ENCODE measurements at places on chromosomes 16 and 17. TPM values are rescaled to one million over a fixed set of nuclear protein-coding genes. Genes with fewer than 3 reads are reported as not detected.

The POLR3K gene
- 16.0 TPM for total RNA-seq

The SEPTIN12 gene
- not detected for total RNA-seq

The DNAAF1 gene
- total RNA-seq: 0.17 TPM

The SLC35G6 gene
- not detected for total RNA-seq

The NPIPA7 gene
- 2.5 TPM for total RNA-seq

The PRSS22 gene
- total RNA-seq: 12.3 TPM

The PIMREG gene
- total RNA-seq: 0.83 TPM

The MYH2 gene
- not detected for total RNA-seq

The TLCD1 gene
- total RNA-seq: 4.7 TPM

The SCARF1 gene
- 0.83 TPM for total RNA-seq

The UTS2R gene
- not detected for total RNA-seq

The NMRAL1 gene
- total RNA-seq: 62.8 TPM

The ICAM2 gene
- total RNA-seq: not detected

The FOXN1 gene
- not detected for total RNA-seq

The ATP2C2 gene
- not detected for total RNA-seq

The ZNF764 gene
- total RNA-seq: 6.6 TPM

The SCN4A gene
- total RNA-seq: not detected

All from mammary epithelial cell (primary cell).